ENCODE measurements at places on chromosomes 16 and 17.

- no peak for DNase-seq
Measured at GRCh38 chr17:80091376-80091775, 10.0 kb upstream of the GAA start.

GRCh38 chr16:17683281-17683680, 212.5 kb upstream of the XYLT1 start:
- no peak for DNase-seq

GRCh38 chr16:85683363-85683762, 5.4 kb downstream of the GINS2 start:
- no peak for DNase-seq

DNA sequence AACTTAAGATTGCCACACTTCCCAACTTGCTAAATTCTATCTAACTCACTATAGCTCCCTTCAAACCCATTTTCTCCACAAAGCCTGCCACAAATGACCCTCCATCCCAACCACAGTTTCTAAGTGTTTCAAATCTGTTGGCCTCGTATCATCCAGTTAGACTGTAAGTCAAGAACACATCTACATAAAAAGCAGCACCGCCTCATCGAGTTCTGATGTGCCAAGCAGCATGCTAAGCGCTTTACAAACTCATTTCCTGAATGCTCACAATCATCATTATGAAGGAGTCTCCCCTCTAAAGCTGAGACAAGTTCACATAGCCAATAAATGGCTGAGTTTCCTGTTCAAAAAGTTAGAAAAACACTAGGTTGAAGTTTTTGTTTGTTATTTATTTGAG, 9.2 kb upstream of the ANKFY1 start:
- no peak for DNase-seq

GRCh38 chr16:79041206-79041605, 559.3 kb downstream of the MAF start:
- no peak for DNase-seq

DNA sequence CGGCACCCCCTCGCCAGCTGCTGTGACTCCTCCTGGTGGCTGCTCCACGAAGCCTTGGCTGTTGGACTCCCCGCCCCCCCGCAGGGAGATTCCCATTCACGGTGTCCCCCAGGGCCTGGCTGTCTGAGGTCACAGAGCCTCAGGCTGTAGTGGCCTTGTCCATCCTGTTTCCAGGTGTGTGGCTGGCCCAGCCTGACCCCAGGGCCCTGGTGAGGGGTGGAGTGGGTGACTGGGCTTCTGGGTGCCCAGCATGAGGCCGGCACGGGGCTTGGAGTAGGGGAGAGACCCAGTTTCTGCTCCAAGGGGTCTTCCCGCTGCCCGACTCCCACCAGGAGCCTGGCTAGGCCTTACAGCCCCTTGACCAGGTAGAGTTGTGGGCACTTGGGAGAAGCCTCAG, 10.4 kb downstream of the PRSS27 start:
- DNase-seq: no peak

GRCh38 chr16:67951485-67951884, 7.6 kb upstream of the LCAT start:
- peak; percentile 69 for DNase-seq

DNA sequence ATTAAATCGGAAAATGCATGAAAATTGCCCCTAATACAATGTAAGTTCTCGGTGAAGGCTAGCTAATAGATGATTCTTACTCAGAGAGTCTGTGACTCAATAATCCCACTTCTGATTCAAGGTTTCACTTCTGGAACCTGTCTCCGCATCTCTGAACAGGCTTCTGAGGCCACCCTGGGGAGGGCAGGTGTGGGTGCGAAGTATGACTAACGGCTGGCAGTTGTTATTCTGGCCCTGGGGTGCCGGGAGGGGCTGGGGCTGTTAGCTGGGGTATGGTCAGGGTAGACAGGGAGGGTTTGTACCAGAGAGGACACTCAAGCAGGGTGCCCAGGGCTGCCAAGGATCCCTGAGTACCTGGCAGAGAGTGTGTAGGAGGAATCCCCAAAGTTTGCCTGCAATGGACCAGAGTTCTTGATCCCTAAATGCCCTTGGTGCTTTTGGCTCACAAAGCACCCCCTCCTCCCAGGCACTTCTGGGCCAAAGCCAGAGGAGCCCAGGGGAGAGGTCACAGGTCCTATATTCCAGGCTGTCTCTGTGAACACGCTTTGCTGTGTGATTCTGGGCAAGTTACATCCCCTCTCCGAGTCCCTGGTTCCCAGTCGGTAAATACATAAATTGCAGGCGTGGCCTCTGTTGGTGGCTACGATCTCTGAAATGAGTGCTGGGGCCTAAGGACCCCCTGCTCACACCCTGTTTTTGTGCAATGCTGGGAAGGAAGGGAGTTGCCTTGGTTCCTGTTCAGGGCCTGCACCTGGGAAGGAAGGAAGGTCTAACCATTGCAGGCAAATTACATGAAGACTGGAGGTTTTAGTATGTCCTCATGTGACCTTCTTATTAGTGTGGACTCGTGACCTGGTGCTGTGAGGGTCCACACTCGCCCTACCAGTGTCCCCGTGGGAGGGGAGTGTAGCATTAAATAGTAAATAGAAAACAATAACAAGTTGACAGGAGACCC, 49.9 kb upstream of the CPNE2 start:
- peak; percentile 7 for DNase-seq

GRCh38 chr16:30065943-30066760, 592 bp downstream of the ALDOA start:
- DNase-seq: peak; percentile 68

DNA sequence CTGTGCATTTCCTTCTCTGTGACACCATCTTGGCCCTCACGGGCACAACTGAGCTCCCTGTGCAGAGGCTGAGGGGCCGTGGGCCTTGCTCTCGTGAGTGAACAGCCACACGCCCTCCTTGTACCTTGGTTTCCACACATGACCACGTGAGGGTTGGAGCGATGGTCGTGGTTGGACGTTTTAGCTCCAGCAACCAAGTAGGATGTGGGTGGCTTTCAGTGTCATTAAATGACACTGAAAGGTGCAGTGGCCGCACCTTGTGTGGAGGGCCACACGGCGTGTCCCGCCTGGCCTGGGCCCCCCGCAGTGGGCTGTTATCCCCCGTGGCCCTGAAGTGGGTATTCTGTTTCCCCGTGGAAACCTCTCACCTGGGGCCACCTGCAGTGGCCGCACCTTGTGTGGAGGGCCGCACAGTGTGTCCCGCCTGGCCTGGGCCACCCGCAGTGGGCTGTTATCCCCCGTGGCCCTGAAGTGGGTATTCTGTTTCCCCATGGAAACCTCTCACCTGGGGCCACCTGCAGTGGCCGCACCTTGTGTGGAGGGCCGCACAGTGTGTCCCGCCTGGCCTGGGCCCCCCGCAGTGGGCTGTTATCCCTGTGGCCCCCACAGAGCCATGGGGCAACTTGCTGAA, 28.2 kb downstream of the ACSF3 start:
- DNase-seq: no peak

- no peak for DNase-seq
Measured at GRCh38 chr17:2250140-2251095, 53.2 kb downstream of the SMG6 start.

DNA sequence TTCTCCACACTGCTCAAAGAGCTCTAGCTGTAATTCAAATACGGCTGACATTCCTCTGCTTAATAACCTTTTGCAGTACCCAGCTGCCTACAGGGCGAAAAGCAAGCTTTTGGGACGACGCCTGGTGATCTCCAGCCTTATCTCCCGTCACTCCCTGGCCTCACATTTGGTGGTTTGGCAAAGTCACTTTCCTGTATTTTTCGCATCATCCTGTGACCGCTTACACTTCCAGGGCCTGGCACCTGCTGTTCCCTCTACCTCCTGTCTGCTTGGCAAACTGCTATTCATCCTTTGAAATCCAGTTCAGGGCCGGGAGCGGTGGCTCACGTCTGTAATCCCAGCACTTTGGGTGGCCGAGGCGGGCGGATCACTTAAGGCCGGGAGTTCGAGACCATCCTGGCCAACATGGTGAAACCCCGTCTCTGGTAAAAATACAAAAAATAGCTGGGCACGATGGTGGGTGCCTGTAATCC, 2.7 kb upstream of the BHLHA9 start:
- DNase-seq: no peak

DNA sequence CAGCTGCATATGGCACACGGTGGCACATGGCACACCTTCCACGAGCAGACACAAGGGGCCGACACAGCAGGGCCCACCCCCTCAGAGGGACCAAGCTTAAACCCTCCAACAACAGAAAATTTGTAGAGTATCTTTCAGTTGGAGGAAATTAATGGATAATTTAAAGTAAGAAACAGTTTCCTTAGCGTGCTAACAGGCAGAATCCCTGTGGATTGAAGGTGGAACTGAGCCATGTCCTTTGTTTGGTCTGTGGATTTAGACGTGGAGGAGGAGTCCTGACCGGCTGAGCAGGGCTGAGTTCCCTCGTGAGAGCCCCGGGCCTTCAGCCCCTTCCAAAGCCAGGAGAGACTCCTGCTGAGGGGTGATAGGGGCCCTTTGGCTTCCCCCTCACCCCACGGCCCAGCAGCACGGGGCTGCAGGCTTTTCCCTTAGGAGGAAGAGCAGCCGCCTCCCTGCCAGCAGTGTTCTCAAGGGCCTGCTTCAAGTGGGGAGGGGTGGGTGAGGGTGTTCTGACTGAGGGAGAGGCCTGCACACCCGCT, 1.4 kb upstream of the CYB561 start:
- no peak for DNase-seq

DNA sequence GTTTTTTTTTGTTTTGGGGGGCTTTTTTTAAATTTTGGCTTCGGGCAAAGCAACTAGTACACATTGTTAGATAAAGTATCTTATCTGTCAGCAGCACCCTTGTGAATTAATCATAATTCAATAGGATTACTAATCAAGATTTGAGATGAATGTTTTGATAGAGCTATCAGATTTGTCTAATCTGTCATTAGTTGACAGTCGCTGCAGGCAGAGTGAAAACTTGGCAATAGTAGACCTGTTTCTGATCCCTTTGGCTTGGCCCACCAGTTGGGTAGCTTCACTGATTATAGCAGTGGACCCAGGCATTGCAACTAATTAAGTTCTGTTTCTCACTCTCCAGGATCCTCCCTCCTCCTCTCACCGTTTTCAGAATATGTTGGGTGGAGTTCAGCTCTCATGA, 258.6 kb downstream of the IRX3 start:
- DNase-seq: no peak

DNA sequence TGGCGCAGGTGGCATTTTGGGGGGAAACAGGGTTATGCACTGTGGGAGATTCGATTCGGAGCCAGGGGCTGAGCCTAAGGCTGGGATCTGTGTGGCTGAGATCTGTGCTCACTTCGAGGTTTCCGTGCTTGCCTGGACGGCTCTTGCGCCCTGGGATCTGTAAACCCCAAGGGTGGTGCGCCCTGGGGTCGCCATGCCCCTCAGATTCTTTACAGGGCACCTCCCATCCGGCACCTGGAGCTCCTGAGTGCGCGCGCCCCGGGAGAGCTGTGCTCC, 377 bp downstream of the SLC13A5 start:
- no peak for DNase-seq

- no peak for DNase-seq
Measured at GRCh38 chr16:53991754-53992378, 287.9 kb downstream of the FTO start.

GRCh38 chr17:51346218-51346982, 86.1 kb downstream of the UTP18 start:
- peak; percentile 57 for DNase-seq

GRCh38 chr16:12815361-12815760, 11.7 kb upstream of the CPPED1 start:
- no peak for DNase-seq

GRCh38 chr16:117379-118365, 20.8 kb downstream of the NPRL3 start:
- DNase-seq: no peak

DNA sequence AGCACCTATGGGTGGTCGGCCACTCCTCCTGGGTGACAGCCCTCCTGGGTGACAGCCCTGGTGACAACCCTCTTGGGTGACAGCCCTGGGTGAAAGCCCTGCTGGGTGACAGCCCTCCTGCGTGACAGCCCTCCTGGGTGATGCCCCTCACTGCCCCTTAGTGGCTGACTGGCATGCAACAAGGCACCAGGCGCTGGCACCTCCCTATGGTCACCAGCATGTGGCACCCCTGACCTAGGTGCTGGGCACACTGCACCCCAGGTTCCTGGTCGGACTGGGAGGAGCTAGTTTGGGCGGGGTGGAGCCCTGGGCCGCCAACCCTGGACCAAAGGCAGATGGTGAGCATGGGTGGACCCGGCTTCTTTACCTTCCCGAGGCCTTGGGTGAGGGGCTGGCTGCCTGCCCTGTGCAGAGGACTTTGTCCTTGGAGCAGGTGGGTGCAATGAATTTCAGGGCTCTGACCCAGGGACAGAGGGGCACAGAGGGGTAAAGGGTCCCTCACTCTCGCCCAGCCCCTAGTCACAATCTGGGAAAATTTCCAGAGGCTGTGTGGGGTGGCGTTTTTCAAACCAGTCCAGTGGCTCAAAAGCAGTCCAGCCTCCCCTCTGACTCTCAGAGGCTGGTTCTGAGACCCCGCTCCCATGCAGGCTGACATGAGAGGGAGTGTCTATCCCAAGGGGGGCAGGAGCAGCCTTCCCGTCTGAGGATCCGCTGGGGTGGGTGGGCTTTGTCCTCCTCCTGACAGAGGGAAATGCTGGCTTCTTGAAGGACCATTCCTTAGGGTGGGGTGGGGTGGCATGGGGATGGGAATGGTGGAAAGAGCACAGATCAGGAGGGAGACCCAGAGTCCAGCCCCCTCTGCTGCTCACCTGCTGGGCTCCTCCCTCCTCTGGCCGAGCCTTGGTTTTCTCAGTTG, 25.9 kb upstream of the TNFRSF13B start:
- DNase-seq: no peak

- DNase-seq: no peak
Measured at GRCh38 chr16:56428091-56428490, 2.7 kb upstream of the AMFR start.

DNA sequence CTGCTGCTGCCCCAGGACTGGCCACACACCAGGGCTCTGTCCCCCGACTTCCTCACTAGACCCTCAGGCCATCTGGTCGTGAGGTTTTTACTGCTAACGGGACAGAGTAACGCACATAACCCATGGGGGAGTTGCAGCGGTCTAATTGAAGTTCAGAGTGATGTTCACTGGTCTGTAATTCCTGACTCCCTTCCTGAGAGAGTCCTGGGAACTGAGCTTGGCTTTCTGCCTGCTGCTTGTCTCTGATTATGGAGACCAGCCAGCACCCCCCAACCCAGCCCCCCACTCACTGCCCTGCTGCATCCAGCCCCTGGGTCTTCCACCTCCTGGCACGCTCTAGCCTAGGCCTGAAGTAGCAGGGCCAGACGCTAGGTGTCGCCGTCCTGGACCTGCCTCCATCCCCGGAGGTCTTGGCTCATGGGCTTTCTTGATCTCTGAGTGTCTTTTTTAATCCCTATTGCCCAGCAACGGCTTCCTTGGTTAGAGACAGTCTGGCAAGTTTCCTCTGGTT, 192.9 kb downstream of the CCDC182 start:
- DNase-seq: no peak

GRCh38 chr17:75036643-75037268, 10.0 kb downstream of the ATP5PD start:
- DNase-seq: no peak

DNA sequence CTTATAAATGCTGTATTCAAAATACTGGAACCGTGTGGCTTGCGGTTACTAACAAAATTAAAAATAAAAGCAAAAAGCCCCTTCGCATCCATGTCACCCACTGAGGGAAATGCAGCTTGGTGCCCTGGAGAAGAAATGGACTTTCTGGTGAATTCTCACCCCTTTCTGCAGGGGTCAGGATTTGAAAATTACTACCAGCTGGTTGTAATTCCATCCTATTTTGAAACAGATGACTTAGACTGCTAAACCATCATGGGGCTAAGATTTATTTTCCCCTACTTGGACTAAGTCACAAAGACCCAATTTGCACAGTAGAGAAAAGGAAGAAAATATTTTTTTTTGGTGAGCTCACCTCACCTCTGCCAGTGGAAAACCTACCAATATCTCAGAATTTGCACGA, 111.4 kb upstream of the MYOCD start:
- DNase-seq: no peak

GRCh38 chr16:9706217-9706836, 475.9 kb downstream of the GRIN2A start:
- no peak for DNase-seq

Measured in caudate nucleus (tissue), 63 donors.